ENCODE measurements at places on chromosomes 1 and 21.

- no peak for DNase-seq
Measured at GRCh38 chr1:82466416-82466815, 665.7 kb downstream of the ADGRL2 start.

DNA sequence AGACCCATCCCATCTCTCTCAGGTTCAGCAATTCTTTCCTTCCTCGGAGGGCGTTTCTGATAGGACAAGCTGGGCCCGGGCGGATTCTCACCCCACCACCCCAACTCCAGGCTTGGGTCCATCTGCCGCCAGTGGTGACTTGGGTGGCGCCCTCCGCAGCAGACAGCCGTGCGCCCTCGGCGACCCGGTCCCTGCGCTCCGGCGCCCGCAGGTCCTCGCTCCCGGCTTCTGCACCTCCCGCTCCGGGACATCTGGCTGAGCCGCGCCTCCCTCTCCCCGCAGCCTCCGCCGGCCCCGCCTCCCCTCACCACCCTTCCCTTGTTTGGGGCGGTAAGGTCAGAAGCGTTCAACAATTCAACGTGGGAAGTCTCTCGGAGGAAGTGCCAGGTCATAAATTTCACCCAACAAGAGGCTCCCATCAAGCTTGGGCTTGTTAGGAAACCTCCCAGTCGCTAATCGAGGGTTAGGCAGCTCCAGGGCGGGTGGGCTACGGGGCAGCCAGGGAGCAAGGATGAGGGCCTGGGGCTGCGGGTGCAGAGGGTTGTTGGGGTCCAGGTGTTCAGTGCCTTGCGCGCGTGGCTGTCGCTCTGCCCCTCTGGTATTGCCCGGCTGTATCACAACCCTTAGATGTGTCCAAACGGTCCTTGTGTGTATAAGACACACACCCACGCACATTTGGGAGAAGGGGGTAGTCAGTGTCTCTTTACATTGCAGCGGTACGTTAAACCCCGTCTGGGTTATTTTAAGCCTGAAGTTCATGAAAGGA, 39.8 kb downstream of the OLIG1 start:
- DNase-seq, result no peak

DNA sequence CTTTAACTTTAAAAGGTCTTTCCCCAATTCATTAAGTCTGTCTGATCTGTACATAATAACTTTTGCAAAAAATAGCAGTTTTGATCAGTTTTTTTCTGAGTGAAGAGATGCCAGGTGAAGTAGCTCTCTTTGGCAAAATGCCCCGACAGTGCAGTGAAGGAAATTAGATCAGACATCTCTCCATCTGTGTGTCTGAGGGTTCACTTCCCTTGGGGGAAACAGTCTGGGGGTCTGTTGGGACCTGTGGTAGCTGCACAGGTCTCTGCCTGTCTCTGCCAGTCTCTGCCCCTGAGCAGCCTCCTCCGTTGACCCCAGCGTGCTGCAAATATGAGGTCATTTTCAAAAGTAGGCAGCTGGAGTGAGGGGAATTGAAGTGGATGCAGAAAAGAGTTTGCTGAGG, 54.5 kb downstream of the TBCE start:
- DNase-seq, result no peak

DNA sequence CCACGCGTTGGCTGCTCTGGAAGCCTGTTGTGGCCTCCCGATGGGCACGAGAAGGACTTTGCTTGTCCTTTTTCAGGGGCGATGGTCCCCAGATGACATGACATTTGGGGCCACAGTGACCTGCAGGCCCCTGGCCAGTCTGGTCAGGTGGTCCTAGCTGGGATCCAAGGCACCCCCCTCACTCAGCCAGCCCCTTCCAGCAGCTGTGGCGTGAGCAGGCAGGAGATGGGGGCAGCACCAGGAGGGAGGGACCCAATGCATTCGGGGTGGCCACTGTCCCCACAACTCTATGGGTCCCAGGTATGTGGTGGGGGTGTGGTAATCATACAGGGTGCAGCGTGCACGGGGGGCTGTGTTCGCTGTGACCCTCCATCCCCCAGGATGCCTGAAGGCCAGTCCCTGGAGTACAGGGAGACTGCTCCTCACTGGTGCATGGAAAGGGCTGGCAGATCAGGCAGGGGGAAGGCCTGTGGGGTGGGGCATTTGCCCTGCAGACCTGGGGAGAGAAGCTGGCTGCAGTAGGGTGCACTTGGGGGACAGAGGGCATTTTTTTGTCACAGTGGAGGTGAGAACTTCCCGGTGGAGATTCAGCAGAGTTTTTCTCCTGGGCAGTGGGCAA, 31.7 kb downstream of the WNT3A start:
- no peak for DNase-seq

GRCh38 chr1:193553564-193553963, 367.2 kb upstream of the B3GALT2 start:
- DNase-seq, result no peak

DNA sequence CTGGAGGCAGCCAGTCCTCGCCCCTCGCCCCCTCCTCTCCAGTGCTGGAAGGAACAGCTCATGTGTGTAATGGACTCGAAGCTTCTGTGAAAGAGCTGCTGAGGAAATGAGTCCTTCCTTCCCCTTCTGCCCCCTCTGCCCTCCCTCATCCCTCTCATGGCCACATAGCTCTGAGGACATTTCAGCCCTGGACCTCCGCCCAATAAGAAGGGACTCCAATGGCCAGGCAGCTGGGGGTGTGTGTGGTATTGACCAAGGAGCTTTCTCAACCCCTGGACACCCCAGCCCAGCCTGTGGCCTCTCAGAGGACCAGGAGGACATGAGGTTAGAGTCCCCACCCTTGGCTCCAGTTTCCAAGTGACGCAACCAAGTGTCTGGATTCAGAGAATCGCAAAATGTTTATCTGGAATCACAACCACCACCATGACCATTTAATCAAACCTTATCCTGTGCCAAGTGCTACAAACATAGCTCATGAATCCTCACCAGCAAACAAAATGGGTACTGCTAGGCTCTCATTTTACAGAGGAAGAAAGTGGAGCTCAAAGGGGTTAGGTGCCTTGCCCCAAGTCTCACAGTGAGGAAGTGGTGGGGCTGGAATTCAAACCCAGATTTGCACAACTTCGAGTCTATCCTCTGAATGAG, 47.8 kb upstream of the ECE1 start:
- no peak for DNase-seq

- DNase-seq, result no peak
Measured at GRCh38 chr1:210397252-210397651, 68.5 kb downstream of the HHAT start.

Data from stimulated activated CD8-positive, alpha-beta memory T cell treated with anti-CD3 and anti-CD28 coated beads, Interleukin-15, amount 100 ng/mL, for 24 hours (primary cell).